Sigmoid colon (tissue), 7 donors: ENCODE measurements at places on chromosomes 2 and 18.

DNA sequence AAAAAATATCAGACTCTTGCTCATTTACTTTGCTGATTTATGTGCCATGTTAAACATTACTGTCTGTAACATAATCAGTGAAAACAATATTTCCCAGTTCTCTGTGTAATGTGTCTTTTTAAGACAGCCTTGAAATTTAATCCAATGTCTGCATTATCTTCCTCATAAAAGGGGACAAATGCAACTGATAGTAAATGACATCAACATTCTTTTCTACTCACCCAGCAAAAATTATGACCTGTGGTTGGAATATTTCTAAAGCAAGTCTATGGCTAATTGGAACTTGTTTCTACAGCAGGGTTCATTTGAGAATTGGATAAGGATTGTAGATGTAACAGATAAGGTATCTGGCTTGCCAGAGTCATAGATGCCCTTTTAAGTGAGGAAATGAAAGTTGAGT is 34.8 kb downstream of the C1D start:
- DNase-seq: no peak
- peaks cover 6% of the 10 kb centered on the region for H3K4me1 ChIP-seq
- no peaks in the 10 kb centered on the region for H3K27me3 ChIP-seq
- H3K4me3 ChIP-seq: no peak overlapping the region
- H3K36me3 ChIP-seq: no peaks in the 10 kb centered on the region

GRCh38 chr2:238359403-238359802 is 39.1 kb downstream of the TRAF3IP1 start:
- no peak overlapping the region for H3K4me3 ChIP-seq
- H3K36me3 ChIP-seq: peaks cover 12% of the 10 kb centered on the region
- H3K4me1 ChIP-seq: peaks cover 3% of the 10 kb centered on the region
- no peaks in the 10 kb centered on the region for H3K27me3 ChIP-seq

DNA sequence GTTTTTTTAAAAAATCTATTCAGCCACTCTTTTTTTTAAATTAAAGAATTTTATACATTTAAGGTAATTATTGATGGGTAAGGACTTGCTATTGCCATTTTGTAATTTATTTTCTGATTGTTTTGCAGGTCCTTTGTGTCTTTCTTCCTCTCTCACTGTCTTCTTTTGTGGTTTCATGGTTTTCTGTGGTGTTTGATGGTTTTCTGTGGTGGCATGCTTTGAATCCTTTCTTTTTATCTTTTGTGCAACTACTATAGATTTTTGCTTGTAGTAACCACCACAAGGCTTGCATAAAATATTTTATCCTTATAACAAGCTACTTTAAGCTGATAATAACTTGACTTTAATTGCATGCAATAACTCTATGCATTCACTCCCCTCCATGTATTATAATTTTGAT is 31.5 kb upstream of the SLC4A10 start:
- no peaks in the 10 kb centered on the region for H3K4me1 ChIP-seq
- DNase-seq: no peak
- H3K27ac ChIP-seq: no peak overlapping the region
- no peaks in the 10 kb centered on the region for H3K27me3 ChIP-seq
- H3K36me3 ChIP-seq: no peaks in the 10 kb centered on the region

DNA sequence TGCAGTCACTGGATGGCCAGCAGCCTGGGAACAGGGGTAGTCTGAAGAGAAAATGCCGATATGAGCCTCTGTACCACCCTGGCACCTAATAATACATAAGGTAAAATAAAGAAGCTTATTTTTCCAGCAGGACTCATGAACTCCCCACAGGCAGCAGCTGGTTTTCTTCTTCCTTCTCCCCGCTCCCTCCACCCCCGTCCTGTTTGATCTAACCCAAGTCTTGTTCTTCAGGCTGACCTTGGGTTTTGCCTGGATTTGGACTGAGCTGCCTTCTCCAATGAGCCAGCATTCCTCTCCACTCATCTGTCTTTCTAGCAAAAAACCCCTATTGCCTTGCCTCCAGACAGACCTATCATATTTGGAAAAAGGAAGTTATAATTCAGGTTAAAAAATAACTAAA is 111.8 kb downstream of the CELF4 start:
- DNase-seq: no peak
- no peaks in the 10 kb centered on the region for H3K4me1 ChIP-seq
- no peak overlapping the region for H3K4me3 ChIP-seq
- H3K27me3 ChIP-seq: no peaks in the 10 kb centered on the region
- no peaks in the 10 kb centered on the region for H3K36me3 ChIP-seq

DNA sequence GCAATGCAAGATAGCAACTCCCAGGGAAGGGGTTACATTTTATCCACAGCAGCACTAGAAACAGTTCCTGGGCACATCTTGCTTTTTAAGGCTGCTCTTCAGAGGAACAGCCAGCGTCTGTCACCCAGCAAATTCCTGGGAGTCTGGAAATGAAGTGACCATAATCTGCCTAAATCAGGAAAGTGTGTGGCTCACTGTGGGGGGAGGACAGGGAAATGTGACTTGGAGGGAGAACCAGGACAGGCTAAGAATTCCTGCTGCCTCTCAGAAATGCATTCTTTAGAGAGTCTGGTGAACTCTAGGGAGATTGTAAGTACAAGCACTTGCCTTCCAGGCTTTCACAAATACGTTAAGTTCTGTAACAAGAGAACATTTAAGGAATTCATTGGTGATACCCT is 364.3 kb upstream of the SPHKAP start:
- H3K27ac ChIP-seq: no peak overlapping the region
- no peak overlapping the region for H3K4me3 ChIP-seq
- no peaks in the 10 kb centered on the region for H3K4me1 ChIP-seq
- no peaks in the 10 kb centered on the region for H3K36me3 ChIP-seq
- no peak for DNase-seq
- H3K27me3 ChIP-seq: no peaks in the 10 kb centered on the region

- H3K4me1 ChIP-seq: no peaks in the 10 kb centered on the region
- no peak overlapping the region for H3K4me3 ChIP-seq
- no peaks in the 10 kb centered on the region for H3K27me3 ChIP-seq
- no peak for DNase-seq
- H3K27ac ChIP-seq: no peak overlapping the region
Measured at GRCh38 chr2:119862127-119862889, 102.6 kb downstream of the PTPN4 start.

DNA sequence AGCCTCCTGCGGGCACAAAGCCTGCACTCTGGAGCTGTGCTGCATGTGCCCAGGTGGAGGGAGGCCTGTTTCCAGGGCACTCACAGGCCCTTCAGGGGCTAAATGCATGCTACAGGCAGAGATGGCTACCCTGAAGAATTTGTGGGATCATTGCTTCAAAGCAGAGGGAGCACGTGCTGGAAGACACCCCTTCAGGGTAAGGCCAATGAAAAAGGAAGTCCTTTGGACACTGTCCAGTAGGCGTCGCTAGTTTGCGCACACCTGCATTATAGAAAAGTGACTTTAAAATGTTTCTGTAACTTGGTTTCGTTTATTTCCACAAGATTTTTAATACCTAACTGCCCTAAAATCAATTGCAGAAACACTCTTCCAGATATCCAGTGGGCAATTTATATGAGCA is 325.3 kb downstream of the ZNF516 start:
- no peak overlapping the region for H3K27ac ChIP-seq
- H3K27me3 ChIP-seq: no peaks in the 10 kb centered on the region
- H3K4me1 ChIP-seq: no peaks in the 10 kb centered on the region
- no peak overlapping the region for H3K4me3 ChIP-seq
